ENCODE measurements at places on chromosomes 6 and 20.

GRCh38 chr6:151071295-151071694, 168.5 kb upstream of the AKAP12 start:
- no peak for DNase-seq

DNA sequence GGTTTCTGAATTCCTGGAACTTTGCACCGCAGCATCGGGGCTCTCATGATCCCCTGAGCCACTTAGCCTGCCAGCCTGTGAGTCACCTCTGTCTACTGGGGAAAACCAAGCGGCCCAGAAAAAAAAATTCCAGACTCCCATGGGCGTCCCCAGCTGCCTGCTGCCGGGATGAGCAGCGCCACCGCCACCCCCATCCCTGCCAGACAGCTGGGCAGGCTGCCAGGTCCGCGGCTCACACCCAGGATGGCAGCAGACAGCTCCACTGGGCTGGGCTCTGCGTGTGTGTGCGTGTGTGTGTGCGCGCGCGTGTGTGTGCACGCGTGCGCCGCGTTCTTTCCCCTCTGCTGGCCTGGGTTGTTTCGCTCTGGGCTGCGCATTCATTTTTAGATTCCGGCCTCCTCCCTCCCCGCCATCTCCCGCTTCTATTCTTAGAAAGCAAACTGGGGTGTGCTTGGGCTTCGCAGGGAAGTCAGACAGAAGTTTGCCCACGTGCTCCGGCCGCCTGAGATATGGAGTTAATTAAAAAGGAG, 38.9 kb upstream of the PMEPA1 start:
- peak; percentile 62 for DNase-seq

GRCh38 chr6:28922821-28923317, 916 bp downstream of the TRIM27 start:
- no peak for DNase-seq

GRCh38 chr20:37774156-37774555, 80.3 kb downstream of the CTNNBL1 start:
- DNase-seq = no peak

DNA sequence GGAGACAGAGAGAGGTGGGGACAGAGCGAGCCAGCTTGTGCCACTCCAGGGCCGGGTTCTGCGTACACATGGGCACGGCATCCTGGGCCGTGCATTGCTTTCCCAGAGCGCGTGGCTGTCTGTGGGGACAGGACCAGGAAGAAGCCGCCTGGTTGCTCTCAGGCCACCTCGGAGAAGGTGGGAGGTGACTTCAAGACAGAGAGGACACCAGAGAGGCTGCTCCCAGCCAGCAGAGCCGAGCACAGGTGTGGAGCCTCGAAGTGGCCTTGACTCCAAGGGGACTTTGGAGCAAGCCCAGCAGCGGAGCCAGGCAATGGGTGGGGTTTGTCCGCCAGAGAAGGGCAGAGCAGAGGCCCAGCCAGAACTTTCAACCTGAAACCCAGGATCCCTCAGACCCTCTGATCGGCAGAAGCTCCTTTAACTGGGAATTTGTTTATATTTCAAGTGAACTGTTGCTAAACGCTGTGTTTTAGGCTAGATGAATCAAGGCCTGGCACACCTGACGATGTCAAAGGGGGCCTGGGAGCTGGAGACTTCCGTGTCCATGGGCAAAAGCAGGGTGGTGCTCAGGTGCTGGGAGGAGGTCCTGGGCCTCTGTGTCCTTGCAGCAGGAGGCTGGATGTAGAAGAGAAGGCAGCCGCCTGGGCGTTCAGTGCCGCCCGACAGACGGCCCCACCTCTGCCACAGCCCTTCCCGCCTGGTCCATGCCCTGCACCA, 262.1 kb downstream of the DLL1 start:
- DNase-seq = no peak

DNA sequence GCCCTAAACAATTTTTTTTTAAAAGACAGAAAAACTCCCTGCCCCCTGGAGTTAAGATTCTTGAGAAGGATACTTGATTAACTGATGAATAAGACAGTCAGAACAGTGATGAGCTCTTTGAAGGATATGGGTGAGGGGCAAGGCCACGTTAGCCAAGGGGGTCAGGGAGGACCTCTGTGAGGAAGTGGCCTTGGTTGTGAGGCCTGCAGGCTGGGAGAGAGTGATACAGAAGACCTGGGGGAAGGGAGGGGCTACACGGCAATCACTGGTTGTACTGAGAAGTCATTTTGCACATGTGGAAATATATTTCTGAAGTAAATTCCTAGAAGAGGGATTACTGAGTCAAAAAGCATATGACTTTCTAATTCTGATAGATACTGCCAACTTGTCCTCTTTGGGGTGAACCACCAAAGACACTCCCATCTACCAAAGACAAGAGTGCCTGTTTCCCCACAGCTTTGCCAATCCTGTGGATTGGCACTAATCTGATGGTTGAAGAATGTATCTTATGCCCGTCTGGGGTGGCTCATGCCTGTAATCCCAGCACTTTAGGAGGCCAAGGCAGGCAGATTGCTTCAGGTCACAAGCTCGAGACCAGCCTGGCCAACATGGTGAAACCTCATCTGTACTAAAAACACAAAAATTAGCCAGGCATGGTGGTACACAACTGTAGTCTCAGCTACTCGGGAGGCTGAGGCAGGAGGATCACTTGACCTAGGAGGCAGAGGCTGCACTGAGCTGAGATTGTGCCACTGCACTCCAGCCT, 22.3 kb upstream of the BCAS4 start:
- DNase-seq = no peak
